ENCODE measurements at places on chromosomes 12 and 14.
A peak's percentile ranks its signal among the peaks of the same experiment; 100 is the strongest.

DNA sequence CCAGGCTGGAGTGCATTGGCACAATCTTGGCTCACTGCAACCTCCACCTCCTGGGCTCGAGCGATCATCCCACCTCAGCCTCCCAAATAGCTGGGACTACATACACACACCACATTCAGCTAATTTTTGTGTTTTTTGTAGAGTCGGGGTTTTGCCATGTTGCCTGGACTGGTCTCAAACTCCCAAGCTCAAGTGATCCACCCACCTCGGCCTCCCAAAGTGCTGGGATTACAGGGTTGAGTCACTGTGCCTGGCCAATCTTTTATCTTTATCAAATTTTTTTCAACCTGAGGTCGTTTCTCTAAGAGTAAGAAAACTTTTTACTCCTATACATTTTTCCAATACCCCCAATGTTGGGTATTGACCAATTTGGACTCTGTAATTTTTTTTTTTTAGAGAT, 40.0 kb upstream of the NAP1L1 start:
- DNase-seq: no peak

GRCh38 chr12:66003951-66004350, 126.6 kb downstream of the LLPH start:
- peak; percentile 39 for DNase-seq

DNA sequence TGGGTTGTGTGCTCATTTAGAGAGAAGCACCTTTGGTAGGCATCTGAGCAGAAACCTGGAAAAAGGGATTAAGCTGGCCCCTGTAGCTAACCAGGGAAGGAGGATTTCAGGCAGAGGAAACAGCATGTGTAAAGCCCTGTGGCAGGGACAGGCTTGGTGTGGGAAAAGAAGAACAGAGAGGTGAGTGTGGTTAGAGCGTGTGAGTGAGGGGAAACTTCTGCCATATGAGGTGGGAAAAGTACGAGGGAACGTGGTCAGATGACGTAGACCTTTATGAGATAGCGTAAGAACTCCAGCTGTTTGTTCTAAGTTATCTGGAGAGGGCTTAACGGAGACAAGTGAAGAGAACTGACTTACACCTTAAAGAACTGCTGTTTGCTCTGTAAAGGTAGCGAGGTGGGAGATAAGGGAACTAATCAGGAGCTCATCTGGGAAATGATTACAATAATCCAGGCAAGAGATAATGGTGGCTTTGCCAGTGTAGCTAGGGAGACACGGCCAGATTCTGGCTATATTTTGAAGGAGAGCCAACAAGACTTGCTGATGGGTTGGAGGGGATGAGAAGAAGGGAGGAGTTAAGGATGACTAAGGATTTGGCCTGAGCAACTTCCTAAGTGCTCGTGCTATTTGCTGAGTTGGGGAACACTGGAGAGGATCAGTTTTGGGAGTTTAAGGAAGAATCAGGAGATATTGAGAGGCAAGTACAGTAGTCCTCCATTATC, 234.0 kb downstream of the ETNK1 start:
- no peak for DNase-seq

- DNase-seq: no peak
Measured at GRCh38 chr12:71994715-71995114, 56.1 kb downstream of the TPH2 start.

DNA sequence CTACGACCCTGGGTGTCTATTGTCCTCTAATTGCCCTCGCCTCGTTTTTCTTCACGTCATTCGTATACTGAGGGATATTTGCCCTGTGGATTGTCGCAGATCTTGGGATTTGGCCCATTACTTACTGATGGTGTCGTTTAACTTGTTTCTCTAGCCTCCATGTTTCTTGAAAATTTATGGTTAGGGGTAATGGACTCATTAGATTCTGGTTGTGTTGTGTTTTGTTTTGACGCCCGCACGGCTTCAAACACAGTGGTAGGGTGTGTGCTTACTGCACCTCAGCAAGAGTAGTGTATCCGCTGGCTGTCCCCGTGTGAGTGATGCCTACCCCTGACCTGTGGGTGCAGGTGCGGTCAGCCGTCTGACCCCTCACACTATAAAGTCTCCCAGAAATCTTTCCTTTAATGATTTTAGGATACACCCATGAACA, 874 bp upstream of the RNU6-8 start:
- DNase-seq: no peak

DNA sequence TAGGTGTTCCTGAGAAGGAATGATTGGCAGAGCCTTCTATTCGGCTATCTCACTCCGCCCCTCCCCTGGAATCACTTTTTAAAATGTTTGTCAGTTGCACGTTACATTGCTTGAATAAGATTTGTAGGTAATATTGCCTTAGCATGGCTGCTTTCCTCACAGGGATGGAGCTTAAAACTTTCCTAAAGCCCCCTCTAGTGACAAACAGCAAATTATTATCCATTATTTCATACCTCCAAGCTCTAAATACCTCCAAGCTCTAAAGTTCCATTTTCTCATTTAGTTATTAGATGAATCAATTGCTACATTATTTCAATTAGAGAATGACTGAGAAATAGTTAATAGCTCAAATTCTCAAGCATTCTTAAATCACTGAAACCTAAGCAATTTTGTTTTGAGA, 5.1 kb upstream of the SPATA7 start:
- no peak for DNase-seq

DNA sequence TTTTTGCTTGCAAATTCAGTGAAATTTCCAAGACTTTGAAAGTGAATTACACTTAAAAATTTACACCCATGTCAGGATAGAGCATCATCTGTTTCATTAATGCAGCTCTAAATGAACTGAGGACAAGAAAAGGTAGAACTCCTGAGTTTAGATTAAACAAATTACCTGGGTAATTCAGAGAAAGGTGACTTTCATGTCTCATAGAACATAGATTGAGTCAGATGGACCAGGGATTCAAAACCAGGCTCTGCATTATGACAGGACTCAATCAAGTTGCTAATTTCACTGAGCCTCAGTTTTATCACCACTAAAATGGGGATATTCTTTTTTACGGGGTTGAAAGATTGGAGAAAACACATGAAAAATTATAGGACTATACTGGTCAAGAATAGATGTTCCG, 4.5 kb downstream of the ARHGDIB start:
- no peak for DNase-seq

- DNase-seq: no peak
Measured at GRCh38 chr12:10967409-10967808, 19.3 kb downstream of the TAS2R50 start.

DNA sequence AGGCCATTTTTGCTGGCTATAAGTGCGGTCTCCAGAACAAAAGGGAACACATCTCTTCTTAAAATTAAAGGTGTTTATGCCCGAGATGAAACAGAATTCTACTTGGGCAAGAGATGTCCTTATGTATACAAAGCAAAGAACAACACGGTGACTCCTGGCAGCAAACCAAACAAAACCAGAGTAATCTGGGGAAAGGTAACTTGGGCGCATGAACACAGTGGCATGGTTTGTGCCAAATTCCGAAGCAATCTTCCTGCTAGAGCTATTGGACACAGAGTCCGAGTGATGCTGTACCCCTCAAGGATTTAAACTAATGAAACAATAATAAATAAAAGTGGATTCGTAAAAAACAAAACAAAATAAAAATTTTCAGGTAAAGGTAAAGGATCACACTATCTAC, 33.4 kb downstream of the PKP2 start:
- no peak for DNase-seq

GRCh38 chr12:40207551-40207950, 17.2 kb upstream of the LRRK2 start:
- peak; percentile 65 for DNase-seq

All from CD14-positive monocyte (primary cell).